ENCODE measurements at places on chromosomes 12 and 14.

- DNase-seq, result no peak
Measured at GRCh38 chr12:120249875-120250795, 15.4 kb downstream of the PXN start.

GRCh38 chr12:1872448-1872847, 46.0 kb downstream of the CACNA2D4 start:
- DNase-seq, result no peak

GRCh38 chr12:108690191-108690518, 41.2 kb downstream of the CORO1C start:
- DNase-seq, result no peak

DNA sequence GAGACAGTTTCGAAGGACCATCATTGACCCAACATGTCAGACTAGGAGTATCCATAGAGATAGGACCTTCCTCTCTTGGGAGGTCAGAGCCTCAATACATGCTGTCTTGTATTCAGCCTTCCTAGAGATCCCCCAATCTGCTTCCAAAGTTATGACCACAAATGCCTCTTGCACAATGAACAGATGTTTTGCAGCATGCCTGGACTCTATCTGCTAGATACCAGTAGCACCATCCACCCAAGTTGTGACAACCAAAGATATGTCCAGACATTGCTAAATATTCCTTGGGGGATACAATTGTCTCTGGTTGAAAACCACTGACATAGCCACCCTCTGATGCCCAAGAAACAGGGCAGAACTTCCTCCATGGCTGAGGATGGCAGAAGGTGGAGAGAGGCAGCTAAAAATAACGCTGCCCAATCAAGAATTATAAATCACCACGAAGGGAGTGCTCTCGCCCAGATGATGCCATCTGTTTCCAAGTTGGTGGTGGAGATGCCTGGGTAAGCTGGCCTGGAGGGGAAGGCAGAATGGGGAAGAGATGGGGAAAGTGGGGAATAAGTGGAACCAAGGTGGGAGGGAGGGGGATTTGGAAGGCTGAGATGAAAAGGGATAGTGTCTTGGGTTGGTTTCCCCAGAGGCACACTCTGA, 42.9 kb upstream of the NOS1 start:
- no peak for DNase-seq

- DNase-seq, result peak; percentile 81
Measured at GRCh38 chr14:74571901-74572725, 39.9 kb downstream of the LTBP2 start.

GRCh38 chr12:2553388-2554126, 241.2 kb upstream of the FKBP4 start:
- DNase-seq, result no peak
